ENCODE measurements at places on chromosomes 12 and 14. TPM values are rescaled to one million over a fixed set of nuclear protein-coding genes. Genes with fewer than 3 reads are reported as not detected.
A peak's percentile ranks its signal among the peaks of the same experiment; 100 is the strongest.

DNA sequence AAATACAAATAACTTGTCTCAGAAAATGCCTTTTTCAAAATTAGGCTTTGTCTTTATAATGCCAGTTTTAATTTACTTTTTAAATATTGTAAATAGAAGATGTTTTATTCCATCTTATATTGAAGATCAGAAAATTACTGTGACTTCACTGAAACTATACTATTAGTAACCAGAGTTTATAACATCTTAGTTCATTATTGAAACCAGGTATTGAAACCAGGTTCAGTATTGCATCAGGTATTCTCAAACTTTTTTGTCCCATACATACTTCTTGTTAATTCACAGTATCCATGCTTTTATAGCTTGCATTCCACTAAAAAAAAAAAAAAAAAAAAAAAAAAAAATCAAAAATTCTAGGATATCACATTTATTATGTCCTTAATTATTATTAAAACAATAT, 227.5 kb downstream of the GXYLT1 start:
- no peaks in the 10 kb centered on the region for H3K27me3 ChIP-seq
- peaks cover 13% of the 10 kb centered on the region for H3K4me1 ChIP-seq
- no peaks in the 10 kb centered on the region for H3K36me3 ChIP-seq
- no peak overlapping the region for H3K27ac ChIP-seq

MANSC4 gene
- not detected for polyA plus RNA-seq

DNA sequence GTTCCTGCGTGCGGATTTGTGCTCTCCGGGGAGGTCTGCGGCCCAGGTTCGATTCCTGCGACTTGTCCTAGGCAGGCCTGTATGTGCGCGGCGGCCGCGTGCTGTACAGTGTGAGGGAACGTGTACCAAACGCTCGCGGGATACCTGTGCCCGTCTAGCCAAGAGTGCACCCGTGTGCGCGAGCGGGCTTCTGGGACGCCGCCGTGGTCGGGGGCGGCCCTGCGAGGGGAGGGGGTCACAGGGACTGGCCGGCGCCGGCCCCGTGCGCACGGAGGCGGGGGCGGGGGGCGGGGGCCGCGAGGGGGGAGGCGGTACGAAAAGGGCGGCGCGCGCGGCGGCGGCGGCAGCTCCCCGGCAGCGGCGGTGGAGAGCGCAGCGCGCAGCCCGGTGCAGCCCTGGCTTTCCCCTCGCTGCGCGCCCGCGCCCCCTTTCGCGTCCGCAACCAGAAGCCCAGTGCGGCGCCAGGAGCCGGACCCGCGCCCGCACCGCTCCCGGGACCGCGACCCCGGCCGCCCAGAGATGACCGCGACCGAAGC, at the start of gene DLK1:
DLK1 (plus strand) TSS at position 343 of the 536 bp plus-strand sequence; CDS start at position 520, 177 bp downstream.
- DNase-seq, result no peak
- no peak within 1 kb of the TSS for H3K4me3 ChIP-seq
- H3K4me1 ChIP-seq, result no peaks in the 10 kb centered on the region
- no peak within 1 kb of the TSS for H3K27ac ChIP-seq

CLEC4A gene
- polyA plus RNA-seq, result 0.52 TPM

FIGNL2 gene
- polyA plus RNA-seq, result 1.5 TPM

SERPINA9 gene
- polyA plus RNA-seq, result not detected

- no peak for DNase-seq
- H3K27me3 ChIP-seq, result no peaks in the 10 kb centered on the region
- H3K4me1 ChIP-seq, result no peaks in the 10 kb centered on the region
- H3K27ac ChIP-seq, result no peak overlapping the region
- H3K4me3 ChIP-seq, result no peak overlapping the region
Measured at GRCh38 chr12:62827042-62827441, 107.9 kb downstream of the PPM1H start.

DNA sequence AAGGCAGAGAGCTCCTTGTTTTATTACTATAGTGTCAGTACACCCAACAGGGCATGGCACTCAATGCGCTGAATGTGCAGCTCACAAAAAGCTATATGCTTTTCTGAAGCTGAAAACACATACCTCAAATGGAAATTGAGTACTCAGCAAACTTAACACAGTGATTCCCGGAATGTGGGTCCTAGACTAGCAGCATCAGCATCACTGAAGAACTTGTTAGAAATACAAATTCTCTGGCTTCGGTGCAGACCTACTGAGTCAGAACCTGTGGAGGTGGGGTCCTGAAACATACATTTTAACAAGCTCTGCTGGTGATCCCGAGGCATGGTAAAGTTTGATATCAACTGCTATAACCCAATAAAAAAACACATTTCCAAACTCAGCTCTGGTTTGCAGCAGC, 14.9 kb downstream of the RERG start:
- DNase-seq, result no peak
- H3K4me1 ChIP-seq, result no peaks in the 10 kb centered on the region
- H3K27me3 ChIP-seq, result no peaks in the 10 kb centered on the region
- H3K36me3 ChIP-seq, result no peaks in the 10 kb centered on the region

TMEM132C gene
- not detected for polyA plus RNA-seq

- no peak overlapping the region for H3K27ac ChIP-seq
- no peak for DNase-seq
- peaks cover 27% of the 10 kb centered on the region for H3K36me3 ChIP-seq
- H3K4me1 ChIP-seq, result no peaks in the 10 kb centered on the region
- H3K27me3 ChIP-seq, result no peaks in the 10 kb centered on the region
Measured at GRCh38 chr12:5568325-5568981, 136.5 kb downstream of the NTF3 start.

ADCY4 gene
- 81.6 TPM for polyA plus RNA-seq

PRKAB1 gene
- polyA plus RNA-seq, result 25.9 TPM

- DNase-seq, result peak; percentile 43
- H3K27ac ChIP-seq, result no peak overlapping the region
- H3K27me3 ChIP-seq, result no peaks in the 10 kb centered on the region
Measured at GRCh38 chr12:95258803-95259202, 41.2 kb downstream of the VEZT start.

- H3K4me3 ChIP-seq, result no peak overlapping the region
- H3K4me1 ChIP-seq, result no peaks in the 10 kb centered on the region
- no peaks in the 10 kb centered on the region for H3K36me3 ChIP-seq
- no peak overlapping the region for H3K27ac ChIP-seq
- DNase-seq, result no peak
- H3K27me3 ChIP-seq, result peaks cover 92% of the 10 kb centered on the region
Measured at GRCh38 chr14:36504771-36505175, 15.3 kb downstream of the NKX2-1 start.

MSI1 gene
- not detected for polyA plus RNA-seq

GRCh38 chr14:77822307-77822706, 22.4 kb downstream of the ADCK1 start:
- H3K27ac ChIP-seq, result no peak overlapping the region
- H3K36me3 ChIP-seq, result peaks cover 4% of the 10 kb centered on the region
- H3K4me1 ChIP-seq, result no peaks in the 10 kb centered on the region
- no peak overlapping the region for H3K4me3 ChIP-seq
- no peak for DNase-seq

GRCh38 chr12:41709012-41709411, 435.7 kb downstream of the GXYLT1 start:
- no peak for DNase-seq
- no peaks in the 10 kb centered on the region for H3K4me1 ChIP-seq
- H3K36me3 ChIP-seq, result no peaks in the 10 kb centered on the region
- no peak overlapping the region for H3K4me3 ChIP-seq

- no peak for DNase-seq
- H3K4me3 ChIP-seq, result no peak overlapping the region
- peaks cover 2% of the 10 kb centered on the region for H3K27me3 ChIP-seq
- H3K27ac ChIP-seq, result no peak overlapping the region
Measured at GRCh38 chr12:94806617-94807016, 156.3 kb upstream of the TMCC3 start.

DNA sequence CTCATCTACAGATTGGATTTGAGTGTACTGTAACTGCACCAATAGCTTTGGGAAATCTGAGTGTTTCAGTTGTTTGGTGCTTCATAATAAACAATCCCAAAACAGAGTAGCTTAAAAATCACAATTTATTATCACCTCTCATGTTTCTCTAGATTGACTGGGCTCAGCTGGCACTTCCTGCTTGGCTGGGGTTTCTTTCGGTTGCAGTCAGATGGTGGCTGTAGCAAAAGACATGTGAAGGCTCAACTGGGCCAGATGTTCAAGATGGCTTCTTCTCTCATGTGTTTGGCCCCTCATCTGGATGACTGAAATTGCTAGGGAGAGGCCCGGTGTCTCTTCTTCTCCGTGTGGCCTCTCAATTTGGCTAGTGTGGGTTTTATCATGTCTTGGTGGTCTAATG, 12.1 kb upstream of the BMP4 start:
- DNase-seq, result no peak
- no peak overlapping the region for H3K27ac ChIP-seq
- no peaks in the 10 kb centered on the region for H3K27me3 ChIP-seq
- no peaks in the 10 kb centered on the region for H3K36me3 ChIP-seq
- H3K4me1 ChIP-seq, result no peaks in the 10 kb centered on the region

DNA sequence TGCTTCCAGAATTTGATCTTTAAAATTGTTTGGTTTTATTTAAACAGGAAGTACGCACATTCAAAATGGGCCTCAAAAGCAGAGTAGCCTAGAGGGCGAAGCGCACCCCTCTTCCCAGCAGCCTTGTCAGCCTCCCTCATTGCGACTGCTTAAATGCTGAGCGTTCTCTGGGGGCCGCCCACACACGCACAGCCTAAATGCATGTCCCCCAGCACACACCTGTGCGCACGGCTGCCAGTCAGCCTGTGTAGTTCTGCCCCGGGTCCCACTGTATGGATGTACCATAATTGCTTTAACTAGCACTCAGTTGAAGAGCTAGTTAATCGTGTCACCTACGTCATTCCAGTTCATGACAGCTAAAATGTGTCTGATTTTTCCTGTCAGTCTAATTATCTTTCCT, 79.3 kb downstream of the TESC start:
- no peaks in the 10 kb centered on the region for H3K36me3 ChIP-seq
- no peak overlapping the region for H3K4me3 ChIP-seq
- H3K4me1 ChIP-seq, result no peaks in the 10 kb centered on the region
- H3K27me3 ChIP-seq, result no peaks in the 10 kb centered on the region
- no peak overlapping the region for H3K27ac ChIP-seq

DNA sequence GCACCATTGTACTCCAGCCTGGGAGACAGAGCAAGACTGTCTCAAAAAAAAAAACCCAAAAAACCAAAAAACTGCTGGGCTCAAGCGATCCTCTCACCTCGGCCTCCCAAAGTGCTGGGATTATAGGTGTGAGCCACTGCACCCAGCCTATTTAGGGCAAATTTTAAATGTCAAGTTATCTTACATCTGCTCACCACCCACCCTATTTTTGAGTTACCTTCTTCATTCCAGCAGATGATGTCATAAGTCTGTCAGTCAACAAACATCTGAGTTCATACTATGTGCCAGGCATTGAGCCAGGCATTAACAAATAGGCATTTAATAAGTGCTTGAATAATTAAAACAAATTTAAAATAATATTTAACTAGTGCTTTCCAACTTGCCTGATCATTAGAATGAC, 21.5 kb downstream of the BATF start:
- H3K27ac ChIP-seq, result no peak overlapping the region
- no peaks in the 10 kb centered on the region for H3K4me1 ChIP-seq
- H3K27me3 ChIP-seq, result no peaks in the 10 kb centered on the region
- no peak overlapping the region for H3K4me3 ChIP-seq

- H3K4me3 ChIP-seq, result no peak overlapping the region
- H3K4me1 ChIP-seq, result no peaks in the 10 kb centered on the region
- DNase-seq, result no peak
- no peaks in the 10 kb centered on the region for H3K27me3 ChIP-seq
- H3K36me3 ChIP-seq, result no peaks in the 10 kb centered on the region
Measured at GRCh38 chr12:57718641-57719528, 19.7 kb downstream of the AGAP2 start.

DNA sequence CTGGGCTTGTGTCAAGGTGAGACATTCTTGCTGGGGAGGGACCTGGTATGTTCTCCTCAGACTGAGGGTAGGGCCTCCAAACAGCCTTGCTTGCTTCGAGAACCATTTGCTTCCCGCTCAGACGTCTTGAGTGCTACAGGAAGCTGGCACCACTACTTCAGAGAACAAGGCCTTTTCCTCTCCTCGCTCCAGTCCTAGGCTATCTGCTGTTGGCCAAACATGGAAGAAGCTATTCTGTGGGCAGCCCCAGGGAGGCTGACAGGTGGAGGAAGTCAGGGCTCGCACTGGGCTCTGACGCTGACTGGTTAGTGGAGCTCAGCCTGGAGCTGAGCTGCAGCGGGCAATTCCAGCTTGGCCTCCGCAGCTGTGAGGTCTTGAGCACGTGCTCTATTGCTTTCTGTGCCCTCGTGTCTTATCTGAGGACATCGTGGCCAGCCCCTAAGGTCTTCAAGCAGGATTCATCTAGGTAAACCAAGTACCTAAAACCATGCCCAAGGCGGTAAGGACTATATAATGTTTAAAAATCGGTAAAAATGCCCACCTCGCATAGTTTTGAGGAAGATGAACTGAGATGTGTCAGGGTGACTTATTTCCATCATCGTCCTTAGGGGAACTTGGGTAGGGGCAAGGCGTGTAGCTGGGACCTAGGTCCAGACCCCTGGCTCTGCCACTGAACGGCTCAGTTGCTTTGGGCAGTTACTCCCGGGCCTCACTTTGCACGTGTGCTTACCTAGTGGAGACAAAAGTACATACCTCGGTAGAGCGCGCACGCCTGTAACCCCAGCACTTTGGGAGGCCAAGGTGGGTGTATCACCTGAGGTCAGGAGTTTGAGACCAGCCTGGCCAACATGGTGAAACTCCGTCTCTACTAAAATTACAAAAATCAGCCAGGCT, 4.3 kb downstream of the GAPDH start:
- no peak for DNase-seq
- peaks cover 39% of the 10 kb centered on the region for H3K4me1 ChIP-seq
- H3K4me3 ChIP-seq, result no peak overlapping the region
- peaks cover 16% of the 10 kb centered on the region for H3K36me3 ChIP-seq
- no peaks in the 10 kb centered on the region for H3K27me3 ChIP-seq
- no peak overlapping the region for H3K27ac ChIP-seq

- peaks cover 6% of the 10 kb centered on the region for H3K36me3 ChIP-seq
- H3K27me3 ChIP-seq, result no peaks in the 10 kb centered on the region
- H3K4me1 ChIP-seq, result peaks cover 16% of the 10 kb centered on the region
- DNase-seq, result no peak
- H3K4me3 ChIP-seq, result no peak overlapping the region
- H3K27ac ChIP-seq, result no peak overlapping the region
Measured at GRCh38 chr12:124497039-124497438, 70.4 kb downstream of the NCOR2 start.

DNA sequence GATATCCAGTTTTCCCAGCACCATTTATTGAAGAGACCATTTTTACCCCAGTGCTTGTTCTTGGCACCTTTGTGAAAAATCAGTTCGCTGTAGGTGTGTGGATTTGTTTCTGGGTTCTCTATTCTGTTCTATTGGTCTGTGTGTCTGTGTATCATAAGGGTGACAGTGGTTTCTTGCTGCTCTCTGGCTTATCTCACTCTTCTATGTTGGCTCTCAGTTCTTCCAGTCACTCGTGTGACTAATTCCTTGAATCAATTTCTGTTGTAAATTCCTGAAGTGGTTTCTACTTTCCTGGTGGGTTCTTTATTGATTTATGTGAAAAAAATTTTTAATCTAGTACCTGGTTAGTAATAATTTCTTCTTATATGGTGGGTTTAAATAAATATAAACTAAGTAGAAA, 58.3 kb downstream of the OTOGL start:
- DNase-seq, result no peak
- H3K4me1 ChIP-seq, result no peaks in the 10 kb centered on the region
- H3K27ac ChIP-seq, result no peak overlapping the region
- no peaks in the 10 kb centered on the region for H3K36me3 ChIP-seq

- peak; percentile 44 for DNase-seq
- H3K4me1 ChIP-seq, result peaks cover 24% of the 10 kb centered on the region
- no peak overlapping the region for H3K27ac ChIP-seq
- H3K27me3 ChIP-seq, result peaks cover 73% of the 10 kb centered on the region
- no peaks in the 10 kb centered on the region for H3K36me3 ChIP-seq
Measured at GRCh38 chr12:48000878-48001504, 3.3 kb downstream of the COL2A1 start.

- H3K36me3 ChIP-seq, result no peaks in the 10 kb centered on the region
- peak overlapping the region; percentile 27 for H3K4me3 ChIP-seq
- no peaks in the 10 kb centered on the region for H3K27me3 ChIP-seq
- H3K4me1 ChIP-seq, result peaks cover 27% of the 10 kb centered on the region
- peak; percentile 47 for DNase-seq
Measured at GRCh38 chr12:54358191-54358944, 5.9 kb downstream of the GPR84 start.

NTF3 gene
- polyA plus RNA-seq, result not detected
